ENCODE measurements at places on chromosomes 5 and 9.
A peak's percentile ranks its signal among the peaks of the same experiment; 100 is the strongest.

- peak; percentile 33 for DNase-seq
These were observed 478 bp downstream of the RAB14 start for GRCh38 chr9:121201045-121201737.

DNA sequence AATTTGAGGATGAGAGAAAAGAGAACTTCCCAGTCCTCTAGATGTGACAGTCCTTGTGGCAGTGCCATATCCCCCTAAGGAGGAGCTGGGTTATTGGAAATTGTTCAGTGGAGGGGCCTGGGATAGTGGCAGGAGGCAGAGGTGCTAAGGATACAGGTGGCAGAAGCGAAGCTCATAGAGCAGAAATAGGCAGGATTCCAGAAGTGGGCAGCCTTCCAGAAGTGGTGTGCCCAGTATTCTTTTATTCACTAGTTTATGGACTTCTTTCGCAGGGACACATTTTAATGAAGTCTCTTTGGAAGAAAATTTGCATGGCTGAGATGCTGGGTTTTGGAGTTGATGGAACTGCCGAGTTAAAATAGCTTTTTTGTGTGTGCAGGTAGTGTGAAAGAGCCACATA lies 6.8 kb downstream of the PIK3R1 start:
- no peak for DNase-seq

GRCh38 chr5:31463351-31463750 lies 68.5 kb downstream of the DROSHA start:
- DNase-seq: no peak

DNA sequence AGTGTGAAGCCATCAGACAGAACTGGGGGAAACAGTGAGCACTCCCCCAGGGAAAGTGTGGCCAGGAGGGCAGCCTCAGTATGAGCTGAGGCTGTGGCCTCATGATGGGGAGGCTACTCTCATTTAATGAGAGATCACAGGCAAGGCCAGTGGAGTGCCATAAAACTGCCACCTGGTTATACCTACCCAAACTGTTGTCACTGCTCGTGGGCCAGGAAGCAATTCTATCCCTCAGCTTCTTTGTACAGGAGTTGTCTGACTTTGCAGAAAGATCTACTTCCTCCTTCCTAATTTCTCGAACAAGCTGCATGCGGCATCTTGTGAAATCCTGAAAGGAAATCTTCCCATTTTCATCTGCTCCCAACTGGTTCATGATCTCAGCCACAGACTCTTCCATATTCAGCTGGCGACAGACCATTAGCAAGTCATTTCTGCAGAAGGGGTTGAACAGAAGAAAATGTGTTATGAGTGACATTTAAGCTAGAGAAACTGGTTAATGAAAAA lies 50.0 kb downstream of the TSSK1B start:
- DNase-seq: no peak

GRCh38 chr5:109318455-109319108 lies 91.2 kb downstream of the PJA2 start:
- DNase-seq: no peak

Measured in activated T-cell treated with anti-CD3 and anti-CD28 coated beads for 1 hour (primary cell).